ENCODE measurements at places on chromosomes 12 and 14.

- no peak for DNase-seq
These were observed 6.1 kb downstream of the RAPGEF3 start for GRCh38 chr12:47752552-47752951.

DNA sequence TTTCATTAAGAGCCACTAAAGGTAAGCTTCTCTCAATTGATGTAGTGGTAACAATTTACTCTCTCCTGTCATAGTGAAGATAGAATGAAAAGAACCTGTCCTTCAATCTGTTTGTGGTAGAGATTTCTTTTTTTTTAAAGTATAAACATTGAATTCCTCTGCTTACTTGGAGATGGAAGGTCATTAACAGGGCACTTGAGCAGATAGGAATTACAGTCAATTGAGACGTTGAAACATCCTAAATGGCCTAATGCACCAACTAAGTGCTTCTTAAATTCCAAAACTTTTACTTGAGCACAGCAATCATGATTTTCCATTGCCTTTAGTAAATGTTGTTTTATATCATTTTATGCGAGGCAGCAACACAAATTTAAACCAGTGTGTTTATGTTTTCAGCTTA is 241.4 kb downstream of the FOXG1 start:
- DNase-seq, result no peak

DNA sequence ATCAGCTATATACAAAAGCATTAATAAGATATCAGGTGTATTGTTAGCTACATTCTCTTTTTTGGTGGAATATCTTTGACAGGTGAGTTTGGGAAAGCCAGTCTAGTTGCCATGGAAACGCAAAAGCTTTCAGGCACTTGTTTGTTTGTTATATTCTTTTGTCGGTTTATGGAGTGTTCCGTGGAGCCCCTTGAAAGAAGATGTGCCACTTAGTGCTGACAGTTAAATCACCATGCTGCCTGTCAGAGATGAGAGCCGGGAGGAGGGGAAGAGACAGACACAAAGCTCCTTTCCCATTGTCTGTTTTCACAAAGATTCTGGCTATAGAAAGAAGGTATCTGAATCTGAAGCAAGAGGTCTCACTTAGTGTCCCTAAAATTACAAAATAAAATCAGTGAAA is 170.8 kb downstream of the SNAPC1 start:
- DNase-seq, result no peak

DNA sequence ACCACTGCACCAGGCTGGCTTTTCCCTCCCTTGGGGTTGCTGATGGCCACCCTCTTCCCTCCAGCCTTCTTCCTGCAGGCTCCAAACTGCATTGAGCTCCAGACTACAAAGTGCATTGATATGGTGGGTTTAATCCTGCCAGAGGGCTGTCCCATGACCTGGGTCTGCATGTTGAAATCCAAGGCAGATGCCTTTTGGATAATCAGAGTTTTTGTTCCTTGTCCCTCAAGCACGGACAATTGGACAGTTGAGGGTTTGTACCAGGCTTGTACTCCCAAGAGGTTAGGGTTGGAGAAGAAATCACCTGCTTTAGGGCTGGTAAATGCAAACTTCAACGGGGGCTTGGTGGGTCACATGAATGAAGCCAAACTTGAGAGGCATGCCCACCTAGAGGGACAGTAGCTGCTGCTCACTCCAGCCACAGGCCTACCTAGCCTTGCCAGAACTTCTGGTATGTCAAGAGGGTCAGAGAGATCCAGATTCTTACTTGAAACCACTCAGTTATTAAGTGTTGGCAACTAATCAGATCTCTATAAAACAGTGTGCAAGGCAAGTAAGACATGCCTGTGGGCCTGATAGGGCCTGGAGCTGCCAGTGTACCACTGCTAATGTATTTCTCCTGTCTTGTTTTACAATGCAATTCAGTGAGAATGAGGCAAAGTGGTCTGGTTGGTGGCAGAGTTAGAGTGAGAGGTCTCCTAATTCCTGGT is 21.7 kb upstream of the KRT83 start:
- DNase-seq, result no peak

- DNase-seq, result no peak
These were observed 777.4 kb downstream of the BCL11B start for GRCh38 chr14:98494582-98494981.

GRCh38 chr12:123288751-123289346 is 17.2 kb upstream of the CDK2AP1 start:
- no peak for DNase-seq

GRCh38 chr12:130838284-130838950 is 633 bp downstream of the STX2 start:
- no peak for DNase-seq

DNA sequence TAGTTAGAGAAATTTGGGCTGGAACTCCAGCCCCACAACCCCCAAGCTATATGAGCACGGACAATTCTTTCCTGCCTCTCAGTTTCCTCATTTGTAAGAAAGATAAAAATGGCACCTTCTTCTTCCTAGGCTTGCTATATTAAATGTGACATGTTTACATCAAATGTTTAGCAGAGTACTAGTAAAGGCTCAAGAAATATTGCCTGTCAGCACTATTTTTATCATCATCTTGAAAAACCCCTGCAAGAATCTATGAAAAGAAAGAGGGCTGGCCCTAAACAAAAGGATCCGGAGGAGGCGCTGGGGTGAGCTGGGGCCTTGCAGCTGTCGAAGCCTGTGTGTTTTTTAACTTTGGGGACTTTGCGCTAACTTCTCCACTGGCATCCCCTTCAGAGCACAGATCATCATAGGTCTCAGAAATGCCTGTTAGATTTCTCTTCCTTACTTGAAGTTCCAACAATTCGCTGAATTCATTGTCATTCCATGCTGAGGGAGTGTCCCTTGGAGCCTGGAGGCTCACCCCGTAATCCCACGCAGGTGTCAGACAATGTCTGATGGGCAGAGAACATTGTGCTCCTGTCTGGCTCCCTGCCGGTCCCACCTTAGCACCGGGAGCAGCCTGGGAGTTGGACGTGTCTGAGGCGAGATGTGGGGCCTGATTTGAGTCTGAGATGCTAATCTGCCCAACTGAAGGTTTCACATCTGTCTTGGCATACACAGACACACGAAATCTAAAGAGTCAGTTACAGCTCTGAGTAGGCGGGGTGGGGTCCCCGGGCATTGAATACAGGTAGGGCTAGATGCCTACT is 206.8 kb downstream of the NUAK1 start:
- no peak for DNase-seq
